Stromal cell of bone marrow (primary cell): ENCODE measurements at places on chromosomes 12 and 14.

GRCh38 chr14:24430682-24431568 is 1.2 kb downstream of the KHNYN start:
- peak; percentile 57 for DNase-seq

DNA sequence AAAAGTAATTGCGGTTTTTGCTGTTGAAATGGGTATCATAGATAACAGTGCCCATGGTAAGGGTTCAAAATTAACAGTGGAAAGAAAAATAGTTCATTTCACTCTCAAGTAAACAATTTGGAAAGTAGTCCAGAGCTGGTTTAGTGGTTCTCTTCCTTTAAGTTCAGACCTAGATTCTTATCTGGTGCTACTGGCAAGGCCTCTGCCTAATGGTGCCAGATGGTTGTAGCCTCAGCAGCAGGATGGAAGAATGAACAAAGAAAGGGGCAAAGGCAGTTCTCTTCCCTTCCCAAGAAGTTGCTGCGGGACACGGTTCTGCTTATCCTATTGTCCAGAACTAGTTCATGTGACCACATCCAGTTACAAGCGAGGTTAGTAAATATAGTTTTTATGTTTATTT is 10.5 kb downstream of the ARG2 start:
- no peak for DNase-seq

DNA sequence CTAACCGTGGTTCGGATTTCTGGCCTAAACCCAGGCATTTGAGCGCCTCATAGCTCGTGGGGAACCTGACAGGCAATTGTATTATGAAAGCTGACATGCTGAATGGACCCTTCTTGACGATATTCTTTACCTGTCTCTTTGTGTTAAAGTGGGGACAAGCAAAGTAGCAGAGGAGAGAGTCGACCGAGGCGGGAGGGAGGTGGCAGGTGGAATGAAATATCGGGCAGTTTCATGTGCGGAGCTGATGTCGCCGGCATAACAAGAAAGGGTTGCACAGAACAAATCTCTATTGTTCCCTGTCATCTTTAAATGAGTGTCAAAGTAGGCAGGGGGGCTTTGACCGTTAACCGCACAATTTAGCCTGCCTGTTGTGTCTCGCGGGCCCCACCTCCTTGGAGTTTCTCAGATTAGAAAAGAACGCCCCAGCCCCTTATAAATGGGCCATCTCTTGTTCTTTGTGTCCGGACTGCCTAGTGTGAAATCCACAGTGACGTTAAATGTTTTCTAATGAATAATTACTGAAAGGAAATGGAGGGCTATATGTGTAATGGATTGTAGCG is 11.5 kb downstream of the MYO1H start:
- DNase-seq, result no peak

DNA sequence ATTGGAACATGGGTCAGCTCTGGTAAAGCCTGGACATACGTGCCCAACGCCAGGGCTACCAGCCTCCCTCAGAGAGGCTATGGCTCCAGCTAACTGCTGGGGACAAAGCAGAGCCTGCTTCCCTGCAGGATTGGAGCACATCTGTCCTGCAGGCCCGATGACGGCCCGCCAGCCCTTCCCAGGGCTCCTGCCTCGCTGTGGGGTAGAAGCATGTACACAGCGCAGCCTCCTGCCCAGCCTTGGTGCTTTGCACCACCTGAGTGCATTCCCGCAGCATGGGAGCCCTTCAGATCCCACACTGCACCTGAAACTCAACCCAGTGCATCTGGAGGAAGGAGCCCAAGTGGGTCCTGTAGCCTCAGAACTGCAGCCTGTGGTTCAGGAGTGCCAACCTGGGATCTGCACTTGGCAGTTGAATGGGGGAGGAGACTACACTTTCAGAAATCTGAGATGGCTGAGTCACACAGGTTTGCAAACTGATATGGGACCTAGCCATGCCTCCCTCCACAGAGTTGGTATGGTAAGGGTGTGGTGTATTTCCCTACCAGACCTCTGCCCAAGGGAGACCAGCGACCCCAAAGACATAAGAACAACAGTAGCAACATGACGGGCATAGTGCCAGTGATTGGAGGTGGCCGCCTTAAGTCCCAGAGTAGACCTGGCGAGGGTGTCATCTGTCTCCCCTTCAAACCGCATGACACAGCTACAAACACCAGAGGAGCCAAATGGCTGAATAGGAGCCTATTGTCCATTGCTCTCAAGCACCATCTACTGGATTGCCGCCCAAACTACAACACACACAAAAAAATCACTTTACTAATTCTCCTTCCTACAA is 273.9 kb upstream of the MIS18BP1 start:
- no peak for DNase-seq

DNA sequence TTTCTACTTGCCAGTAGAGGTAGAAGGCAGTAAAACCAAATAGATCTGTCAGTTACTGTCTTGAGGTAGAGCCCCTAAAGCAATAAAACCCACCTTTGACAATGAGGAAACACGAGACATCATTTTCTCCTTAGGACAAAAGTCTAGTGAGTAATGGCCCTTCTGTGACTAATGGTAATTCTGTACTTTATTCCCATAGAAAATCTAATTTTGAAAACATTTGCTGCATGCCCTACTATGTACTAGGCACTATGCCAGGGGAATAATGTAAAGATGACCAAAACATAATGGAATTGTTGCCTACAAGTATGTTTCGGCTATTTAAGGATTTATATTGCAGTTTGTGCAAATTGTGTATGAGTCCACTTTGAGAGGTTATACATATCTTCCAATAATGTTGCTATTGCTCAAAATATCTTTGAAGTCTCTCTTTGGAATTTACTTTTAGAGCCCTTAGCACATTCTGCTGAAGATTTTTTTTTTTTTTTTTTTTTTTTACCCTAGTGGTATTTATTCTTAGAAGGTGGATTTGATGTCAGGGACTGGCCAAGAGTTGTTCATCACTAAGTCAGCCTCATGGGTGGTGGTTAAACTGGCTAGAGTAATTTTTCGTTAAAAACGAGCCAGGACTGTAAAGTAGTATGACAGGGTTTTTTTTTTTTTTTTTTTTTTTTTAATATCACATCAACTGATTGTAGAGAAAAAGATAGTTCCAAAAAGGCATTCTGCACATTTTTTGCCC is 109.7 kb downstream of the CRADD start:
- DNase-seq, result no peak

- DNase-seq, result no peak
Observed at GRCh38 chr12:23816394-23816851, 133.0 kb downstream of the SOX5 start.

DNA sequence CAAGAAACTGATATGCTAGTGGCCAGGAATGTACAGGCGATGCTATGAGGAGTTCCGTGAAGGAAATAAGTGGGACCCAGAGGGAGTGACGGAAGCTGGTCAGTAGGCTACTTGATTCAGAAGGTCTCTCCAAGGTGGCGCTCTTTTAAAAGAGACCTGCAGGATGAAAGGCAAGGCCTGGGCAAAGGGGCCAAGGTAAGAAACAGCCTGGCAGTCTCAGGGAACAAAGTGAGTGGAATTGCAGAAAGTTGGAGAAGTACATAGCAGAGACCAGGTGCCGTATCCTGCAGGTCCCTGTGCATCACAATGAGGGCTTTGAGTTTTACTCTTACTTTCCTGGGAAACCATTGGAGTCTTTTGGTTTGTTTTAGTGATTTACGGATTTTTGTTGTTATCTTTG is 905.6 kb downstream of the BCL11B start:
- DNase-seq, result no peak

DNA sequence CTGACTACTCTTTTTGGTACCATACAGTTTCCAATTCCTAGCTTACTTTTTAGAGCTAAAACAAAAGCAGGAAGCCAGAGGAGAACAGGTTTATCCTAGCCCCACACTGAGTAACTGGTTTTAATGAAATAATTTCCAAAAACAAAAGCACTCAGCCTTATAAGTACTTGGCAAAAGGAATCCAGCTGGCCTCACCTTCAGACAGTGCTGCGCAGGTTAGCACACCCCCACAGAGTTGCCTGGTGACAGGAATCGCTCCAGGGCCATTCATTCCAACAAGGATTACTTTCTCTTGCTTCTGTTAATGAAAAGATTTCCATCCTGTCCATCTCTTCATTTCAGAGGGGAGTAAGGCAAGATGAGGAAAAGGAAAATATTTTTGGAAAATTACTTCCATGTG is 84.6 kb downstream of the SCFD1 start:
- DNase-seq, result no peak

- DNase-seq, result peak; percentile 63
Observed at GRCh38 chr14:78254911-78255461, 84.8 kb downstream of the NRXN3 start.

DNA sequence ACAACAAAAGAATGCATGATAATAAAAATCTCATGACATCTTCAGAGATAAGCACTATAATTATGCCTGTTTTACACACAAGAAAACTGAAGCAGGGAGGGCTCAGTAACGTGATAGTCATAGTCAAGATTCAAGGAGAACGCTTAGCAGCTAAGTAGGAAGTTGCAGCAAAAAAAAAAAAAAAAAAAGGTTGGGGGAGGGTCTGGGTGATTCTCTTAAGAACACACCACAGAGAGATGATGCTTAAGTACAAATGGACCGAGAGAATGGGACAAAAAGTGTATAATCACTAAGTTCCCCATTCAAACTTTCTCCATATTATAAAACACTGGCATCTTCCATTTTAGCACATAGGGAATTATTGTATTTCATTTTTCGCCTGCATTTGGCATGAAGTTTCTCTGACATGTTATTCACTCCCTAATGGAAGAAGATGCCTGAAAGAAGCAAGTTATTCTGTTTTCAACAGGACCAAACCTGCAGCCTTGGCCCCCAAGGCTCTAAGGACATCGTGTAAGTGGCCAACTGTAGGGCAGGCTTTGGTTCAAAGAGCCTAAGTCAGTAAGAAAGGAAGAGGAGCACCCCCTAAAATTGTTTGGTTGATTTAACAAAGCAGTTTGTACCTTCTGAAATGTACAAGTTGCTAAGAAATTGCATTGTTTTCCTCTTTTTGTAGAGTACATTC is 142.9 kb upstream of the TMPO start:
- no peak for DNase-seq
